ENCODE measurements at places on chromosomes 4 and X. TPM values are rescaled to one million over a fixed set of nuclear protein-coding genes. Genes with fewer than 3 reads are reported as not detected.

DNA sequence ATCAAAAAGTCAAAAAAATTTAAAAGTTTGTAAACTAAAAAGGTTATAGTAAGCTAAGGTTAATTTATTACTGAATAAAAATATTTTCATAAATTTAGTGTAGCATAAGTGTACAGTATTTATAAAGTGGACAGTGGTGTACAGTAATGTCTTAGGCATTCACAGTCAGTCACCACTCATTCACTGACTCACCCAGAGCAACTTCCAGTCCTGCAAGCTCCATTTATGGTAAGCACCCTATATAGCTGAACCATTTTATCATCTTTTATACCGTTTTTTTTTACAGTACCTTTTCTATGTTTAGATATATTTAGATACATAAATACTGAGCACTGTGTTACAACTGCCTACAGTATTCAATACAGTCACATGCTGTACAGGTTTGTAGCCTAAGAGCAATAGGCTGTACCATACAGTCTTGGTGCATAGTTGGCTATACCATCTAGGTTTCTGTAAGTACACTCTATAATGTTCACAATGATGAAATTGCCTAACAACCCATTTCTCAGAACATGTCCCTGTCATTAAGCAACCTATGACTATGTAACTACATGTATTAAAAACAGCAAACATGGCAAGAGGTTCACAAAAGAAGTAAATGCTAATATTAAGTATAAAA is 18.6 kb downstream of the ACSL4 start:
- no peak for DNase-seq

GRCh38 chrX:30893206-30893605 is 4.2 kb upstream of the TAB3 start:
- no peak for DNase-seq

DNA sequence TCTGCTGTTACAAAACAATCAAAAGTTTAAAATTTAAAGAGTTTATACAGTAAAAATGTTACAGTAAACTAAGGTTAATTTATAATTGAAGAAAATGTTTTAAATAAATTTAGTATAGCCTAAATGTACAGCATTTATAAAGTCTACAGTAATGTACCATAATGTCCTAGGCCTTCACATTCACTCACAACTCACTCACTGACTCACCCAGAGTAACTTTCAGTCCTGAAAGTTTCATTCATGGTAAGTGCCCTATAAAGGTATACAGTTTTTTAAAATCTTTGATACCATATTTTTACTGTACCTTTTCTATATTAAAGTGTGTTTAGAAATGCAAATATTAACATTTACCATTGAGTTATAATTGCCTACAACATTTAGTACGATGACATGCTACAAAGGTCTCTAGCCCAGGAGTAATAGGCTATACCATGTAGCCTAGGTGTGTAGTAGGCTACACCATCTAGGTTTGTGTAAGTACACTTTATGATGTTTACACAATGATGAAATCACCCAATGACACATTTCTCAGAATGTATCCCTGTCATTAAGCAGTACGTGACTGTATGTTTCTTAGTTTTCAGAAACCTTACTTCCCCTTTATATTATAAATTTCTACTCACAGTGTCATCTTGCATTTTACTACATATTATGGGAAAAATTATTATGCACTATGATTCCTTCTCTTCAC is 320.8 kb downstream of the ADAM29 start:
- no peak for DNase-seq

DNA sequence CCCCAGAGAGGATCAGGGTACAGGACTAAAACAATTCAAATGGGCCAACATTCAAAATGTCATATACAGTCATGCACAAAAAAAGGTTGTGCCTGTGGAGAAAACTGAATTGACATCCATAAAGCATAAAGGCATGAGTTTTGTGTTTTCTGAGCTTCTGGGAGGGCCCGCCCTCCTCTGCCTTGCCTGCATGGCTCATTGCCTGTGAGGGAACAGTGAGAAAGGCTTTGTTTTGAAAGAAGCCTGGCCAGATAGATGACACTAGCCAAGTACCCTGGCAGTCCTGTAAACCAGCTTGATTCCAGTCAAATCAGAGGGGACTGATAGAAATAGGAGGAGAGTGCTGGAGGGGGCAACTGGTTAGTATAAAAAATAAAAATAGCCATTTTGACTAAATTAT is 194.3 kb downstream of the KIT start:
- no peak for DNase-seq

The CD99 gene
- 97.7 TPM for total RNA-seq
